Astrocyte (in vitro differentiated cells and primary cell): ENCODE measurements at places on chromosomes 16 and 17. TPM values are rescaled to one million over a fixed set of nuclear protein-coding genes. Genes with fewer than 3 reads are reported as not detected.

The MMP2 gene
- total RNA-seq = 1,220 and 1,246 TPM in 2 replicates

The TRPV3 gene
- 0.16 and 0.22 TPM in 2 replicates for total RNA-seq

The METTL23 gene
- total RNA-seq = 24.3 and 26.0 TPM in 2 replicates

The CLEC10A gene
- not detected in 2 replicates for total RNA-seq

The CSH1 gene
- 8.9 and 15.5 TPM in 2 replicates for total RNA-seq

The NPIPB6 gene
- total RNA-seq = 1.7 TPM in 1 of 2 replicates, not detected in the other

The PDILT gene
- total RNA-seq = not detected in 2 replicates

DNA sequence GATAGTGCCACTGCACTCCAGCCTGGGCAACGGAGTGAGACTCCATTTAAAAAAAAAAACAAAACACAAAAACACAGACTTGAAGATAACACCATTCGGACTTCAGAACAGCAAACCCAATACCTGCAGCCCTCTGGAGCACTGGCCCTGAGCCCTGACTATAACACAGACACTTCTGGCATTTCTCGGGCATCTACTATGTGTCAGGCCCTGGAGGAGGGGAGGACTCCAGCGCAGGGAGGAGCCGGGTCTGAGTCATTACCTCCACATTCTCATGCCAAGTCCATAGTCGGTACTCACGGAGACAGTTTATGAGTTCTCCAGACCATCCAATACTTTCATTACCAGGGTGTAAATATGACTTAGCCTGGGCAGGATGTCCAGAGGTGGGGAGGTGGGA lies 48.8 kb downstream of the PITPNM3 start:
- peak; percentile 83 for DNase-seq

DNA sequence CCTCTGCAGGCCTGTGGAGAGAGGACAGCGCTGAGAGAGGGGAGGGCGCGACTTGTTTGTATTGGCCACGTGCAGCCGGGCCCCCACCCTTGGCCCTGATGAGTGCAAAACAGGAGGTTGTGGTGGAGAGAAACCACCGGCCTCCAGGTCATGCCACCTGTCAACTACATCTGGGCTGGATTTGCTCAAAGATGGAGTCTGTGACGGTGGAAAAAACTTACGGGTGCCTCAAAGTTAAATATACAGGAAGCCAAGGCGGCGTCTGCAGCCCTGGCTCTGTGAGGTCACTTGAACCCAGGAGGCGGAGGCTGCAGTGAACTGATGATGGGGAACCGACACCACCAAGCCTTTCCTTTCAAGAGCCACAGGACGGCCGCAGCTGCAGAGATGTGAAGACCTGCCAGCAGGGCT lies 15.7 kb downstream of the C16orf74 start:
- no peak for DNase-seq

GRCh38 chr16:52548261-52549010 lies 1.5 kb upstream of the TOX3 start:
- DNase-seq = no peak

GRCh38 chr17:8274816-8275215 lies 13.7 kb upstream of the RANGRF start:
- no peak for DNase-seq

- DNase-seq = no peak
Measured at GRCh38 chr17:79045001-79045729, 21.2 kb downstream of the C1QTNF1 start.

DNA sequence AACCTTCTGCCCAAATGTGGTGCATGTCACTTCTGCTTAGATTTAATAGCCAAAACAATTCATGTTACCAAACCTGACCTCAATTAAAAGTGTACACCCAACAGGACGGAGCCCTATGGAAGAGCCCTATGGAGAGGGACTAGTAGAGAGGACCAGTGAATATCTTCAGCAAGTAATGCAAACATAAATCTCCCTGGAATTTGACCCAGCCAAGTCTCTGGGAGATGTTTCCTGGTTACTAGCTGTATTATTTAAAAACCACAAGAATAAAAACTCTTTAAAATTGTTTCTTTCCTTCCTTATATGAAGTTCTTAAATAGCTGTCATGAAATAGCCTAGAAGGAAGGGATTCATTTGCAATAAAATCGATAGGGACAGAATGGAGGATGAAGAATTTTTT lies 255.8 kb downstream of the CDH11 start:
- peak; percentile 39 for DNase-seq

DNA sequence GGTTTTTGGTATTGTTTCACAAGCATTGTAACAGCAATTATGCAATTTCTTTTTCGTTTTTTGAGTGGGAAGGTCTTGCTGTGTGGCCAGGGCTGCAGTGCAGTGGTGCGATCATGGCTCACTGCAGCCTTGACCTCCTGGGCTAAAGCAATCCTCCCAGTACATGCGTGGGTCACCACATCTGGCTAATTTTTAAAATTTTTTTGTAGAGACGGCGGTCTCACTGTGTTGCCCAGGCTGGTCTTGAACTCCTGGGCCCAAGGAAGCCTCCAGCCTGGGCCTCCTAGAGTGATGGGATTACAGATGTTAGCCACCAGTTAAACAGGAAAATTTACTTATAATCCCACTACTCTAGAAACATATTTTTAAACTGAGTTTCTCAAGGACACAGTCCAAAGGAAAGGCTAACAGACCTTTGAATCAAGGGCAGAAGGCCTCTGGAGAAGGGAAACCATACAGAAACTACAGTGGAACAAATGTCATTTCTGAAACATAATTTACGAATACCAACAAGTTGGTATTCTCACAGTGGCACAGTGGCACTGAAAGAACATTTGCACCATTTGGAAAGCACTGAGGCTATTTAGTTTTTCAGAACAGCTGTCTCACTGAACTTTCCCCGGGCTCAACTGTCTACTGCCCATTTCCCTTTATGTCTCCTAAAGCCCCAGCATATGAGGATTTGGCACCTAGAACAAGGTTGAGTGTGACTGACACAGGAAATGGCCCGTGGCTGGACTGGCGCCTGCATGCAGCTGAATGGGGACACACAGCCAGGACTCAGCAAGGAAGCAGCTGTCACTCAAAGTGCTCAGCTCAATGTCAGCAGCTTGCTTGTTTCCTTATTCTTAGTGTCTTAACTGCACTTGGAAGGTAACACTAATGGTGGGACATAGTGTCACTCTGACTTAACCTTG lies 2.8 kb upstream of the PRKAR1A start:
- no peak for DNase-seq

DNA sequence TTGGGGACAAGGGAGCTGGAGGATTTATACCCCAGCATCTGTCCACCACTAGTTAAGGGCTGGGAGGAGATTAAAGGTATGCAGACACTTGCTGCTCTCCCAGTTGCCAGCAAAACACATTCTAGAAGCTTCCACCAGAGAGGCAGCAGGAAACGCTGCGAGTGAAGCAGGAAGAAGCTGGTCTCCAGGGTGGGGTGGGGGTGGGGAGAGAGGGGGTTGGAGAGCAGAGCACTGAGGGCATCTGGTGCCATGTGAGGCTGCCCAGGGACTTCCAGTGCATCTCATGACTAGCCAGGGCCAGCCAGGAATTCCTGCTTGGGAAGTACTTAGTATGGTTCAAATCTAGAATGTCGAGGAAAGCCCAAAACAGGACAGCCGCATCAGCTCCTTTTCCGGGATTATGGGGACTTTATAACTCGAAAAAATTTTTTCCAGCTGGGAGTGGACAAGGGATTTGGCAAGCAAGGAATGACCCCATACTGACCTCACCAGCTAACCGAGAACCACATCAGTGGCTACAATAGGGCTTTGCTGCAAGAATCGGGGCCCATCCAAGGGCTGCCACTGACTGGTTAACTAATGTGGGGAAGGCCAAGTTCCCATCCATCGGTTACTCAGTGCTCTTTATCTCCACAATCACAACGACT lies 26.2 kb upstream of the AXIN2 start:
- DNase-seq = no peak

- DNase-seq = no peak
Measured at GRCh38 chr17:74085434-74085833, 118.0 kb upstream of the RPL38 start.

- no peak for DNase-seq
Measured at GRCh38 chr17:2946144-2946543, 117.3 kb downstream of the OR1D5 start.

DNA sequence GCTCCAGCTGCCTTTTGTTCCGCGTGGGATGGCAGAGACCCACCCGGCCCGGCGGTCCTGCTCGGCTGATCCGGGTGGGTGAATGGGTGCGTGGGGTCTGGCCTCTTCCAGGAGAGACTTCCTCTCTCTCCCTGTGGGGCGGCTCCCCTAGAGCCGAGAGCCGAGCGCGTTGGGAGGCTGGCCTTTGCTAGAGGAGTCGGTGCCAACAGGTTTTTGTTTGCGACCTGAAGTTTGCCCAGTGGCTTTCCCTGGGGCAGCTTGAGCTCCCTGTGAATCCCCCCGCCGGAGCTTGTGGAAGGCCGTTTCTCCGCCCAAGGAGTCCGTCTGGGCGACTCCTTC lies 970 bp downstream of the EPN2 start:
- no peak for DNase-seq

- DNase-seq = no peak
Measured at GRCh38 chr16:55775857-55776256, 57.0 kb downstream of the CES1 start.

DNA sequence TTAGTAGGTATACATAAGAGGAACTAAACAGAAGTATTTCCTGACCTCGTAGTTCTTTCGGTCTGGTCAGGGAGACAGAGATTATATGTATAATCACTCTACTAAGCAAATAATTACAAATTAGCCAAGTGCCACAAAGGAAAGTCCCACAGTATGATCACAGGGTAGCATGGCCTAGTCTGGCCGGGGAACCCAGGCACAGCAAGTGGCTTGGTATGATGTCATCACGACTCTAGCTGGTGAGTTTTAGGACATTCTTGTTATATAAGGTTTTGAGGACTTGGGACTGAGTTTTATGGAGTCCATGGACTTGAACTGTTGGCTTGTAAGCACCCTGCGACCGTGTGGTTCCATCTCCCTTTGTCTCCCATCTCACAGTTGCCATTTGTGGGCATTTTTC lies 316.5 kb upstream of the ZFHX3 start:
- no peak for DNase-seq

GRCh38 chr16:88524973-88525662 lies 45.1 kb upstream of the ZC3H18 start:
- no peak for DNase-seq

GRCh38 chr17:48645639-48646182 lies 19.6 kb upstream of the HOXB9 start:
- DNase-seq = no peak

- no peak for DNase-seq
Measured at GRCh38 chr16:7148606-7149005, 184.0 kb upstream of the RBFOX1 start.

GRCh38 chr17:44331249-44331760 lies 6.7 kb upstream of the SLC25A39 start:
- DNase-seq = peak; percentile 16

GRCh38 chr17:47205419-47205963 lies 3.7 kb upstream of the MYL4 start:
- DNase-seq = peak; percentile 86

DNA sequence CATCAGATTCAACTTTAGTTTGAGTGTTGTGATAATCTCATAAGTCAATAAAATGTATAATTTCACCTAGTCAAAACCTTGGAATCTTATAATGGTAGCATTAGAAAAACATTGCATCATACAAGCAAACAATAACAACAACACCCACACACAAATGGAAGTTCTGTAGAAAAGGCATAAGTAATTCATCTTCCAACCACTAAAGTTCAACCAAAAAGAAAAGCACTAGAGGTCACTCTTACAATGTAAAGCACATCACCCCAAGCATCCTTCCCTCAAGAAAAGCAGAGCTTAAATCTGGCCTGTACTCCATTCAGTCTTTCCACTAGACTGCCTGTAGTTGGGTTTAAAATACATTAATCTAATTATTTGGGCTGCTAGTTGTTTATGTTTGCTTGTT lies 1.8 kb downstream of the CNTNAP4 start:
- no peak for DNase-seq

- DNase-seq = no peak
Measured at GRCh38 chr16:10870808-10871156, 6.2 kb upstream of the CIITA start.

GRCh38 chr17:48463526-48463925 lies 33.5 kb upstream of the SKAP1 start:
- no peak for DNase-seq

DNA sequence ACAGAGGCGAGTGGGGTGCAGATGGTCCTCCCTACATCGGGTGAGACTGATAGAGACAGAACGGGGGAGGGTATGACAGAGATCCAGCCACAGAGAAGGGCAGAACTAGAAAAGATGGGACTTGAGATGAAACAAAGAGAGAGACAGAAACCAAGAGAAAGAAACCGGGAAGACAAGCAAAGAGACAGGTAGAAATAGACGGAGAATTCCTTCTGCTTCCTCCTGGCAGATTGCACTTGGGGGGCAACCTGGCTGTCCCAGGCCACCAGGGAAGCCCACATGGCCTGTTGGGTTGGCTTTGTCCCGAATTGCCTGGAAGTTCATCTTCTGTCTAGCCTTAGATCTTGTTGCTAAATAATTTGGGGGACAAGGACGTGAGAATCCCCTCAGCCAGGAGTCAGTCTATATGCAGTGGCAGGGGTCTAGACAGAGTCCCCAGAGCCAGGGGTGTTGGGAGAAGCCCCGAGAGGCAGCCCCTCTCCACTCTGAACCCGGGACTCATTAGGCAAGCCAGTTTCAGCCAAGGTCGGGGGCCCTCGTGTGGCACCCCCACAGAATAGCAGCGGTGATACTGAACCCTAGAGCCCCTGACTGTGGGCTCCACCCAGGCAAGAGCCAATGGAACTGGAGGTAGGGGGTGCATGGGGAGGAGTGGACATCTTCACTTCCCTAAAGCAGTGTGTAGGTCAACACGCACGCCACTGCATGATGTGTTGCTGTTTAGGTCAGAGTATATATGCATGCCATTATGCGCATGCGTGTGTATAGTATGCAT lies 627 bp upstream of the TSPOAP1 start:
- no peak for DNase-seq

DNA sequence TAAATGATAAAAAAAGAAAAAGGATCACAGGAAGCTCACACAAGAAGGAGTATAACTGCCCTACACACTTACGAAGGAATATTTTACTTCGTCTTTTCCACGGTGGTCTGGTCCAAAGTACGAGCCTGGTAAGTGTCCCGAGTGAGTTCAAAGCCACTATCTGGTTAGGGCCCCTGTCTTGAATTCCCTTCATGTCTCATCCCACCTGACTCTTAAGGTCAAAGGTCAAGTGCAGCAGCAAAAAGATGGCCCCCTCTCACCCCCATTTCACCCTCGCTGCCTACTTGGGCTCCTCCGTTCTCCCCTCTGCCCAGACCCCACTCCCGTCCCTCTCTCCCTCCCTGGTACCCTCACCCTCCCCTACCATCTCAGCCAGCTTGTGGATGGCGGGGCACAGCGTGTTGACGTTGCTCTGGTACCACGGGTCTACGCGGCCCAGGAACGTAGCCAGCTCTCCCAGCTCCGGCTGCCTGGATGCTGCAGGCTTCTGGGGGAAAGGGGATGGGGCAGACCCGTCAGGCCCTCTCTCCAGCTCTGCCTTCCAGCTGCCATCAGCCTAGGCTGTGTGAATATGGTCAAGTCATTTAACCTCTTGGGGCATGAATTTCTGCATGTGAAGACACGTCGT lies 27.8 kb upstream of the MFSD6L start:
- no peak for DNase-seq
